ENCODE measurements at places on chromosomes 12 and 14.

- DNase-seq: no peak
These were observed 129.8 kb upstream of the CPM start for GRCh38 chr12:69062621-69063237.

DNA sequence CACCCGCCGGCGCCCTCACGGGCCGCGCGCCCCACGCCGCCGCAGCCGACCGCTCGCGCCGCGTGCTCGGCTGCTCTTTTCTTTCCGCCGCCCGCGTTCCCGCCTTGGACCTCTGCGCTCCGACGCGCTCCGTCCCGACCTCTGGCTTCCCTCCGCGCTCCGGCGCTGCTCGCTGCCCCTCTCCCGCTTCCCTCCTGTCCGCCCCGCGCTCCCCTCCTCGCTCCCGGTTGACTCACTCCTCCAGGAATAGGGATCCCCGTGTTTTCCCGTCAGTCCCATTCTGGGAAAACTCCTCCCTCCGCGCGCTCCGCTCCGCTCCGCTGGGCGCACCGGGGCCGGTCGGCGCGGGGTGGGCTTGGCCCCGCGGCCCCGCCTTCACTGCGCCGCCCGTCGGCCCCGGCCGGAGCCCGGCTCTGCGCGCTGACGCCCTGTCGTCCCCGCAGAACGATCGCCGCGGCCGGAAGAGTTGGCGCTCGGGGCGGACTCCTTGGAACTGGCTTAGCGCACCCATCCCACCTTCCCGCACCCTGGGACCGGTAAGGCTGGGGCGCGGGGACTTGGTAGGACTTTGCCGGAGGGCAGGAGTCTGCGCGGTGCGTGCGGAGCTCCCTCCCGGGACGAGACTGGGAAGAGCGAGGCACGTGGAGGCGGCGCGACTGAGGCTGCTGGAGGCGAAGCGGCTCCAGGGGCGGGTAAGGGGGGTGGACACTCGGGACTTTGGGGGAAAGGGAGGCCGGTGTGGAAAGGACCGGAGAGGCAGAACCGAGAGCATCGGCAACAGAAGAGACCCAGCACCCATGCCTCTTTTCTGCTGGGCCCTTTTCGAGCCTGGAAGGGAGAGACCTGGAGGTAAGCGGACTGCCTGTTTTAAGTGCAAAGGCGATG, 550 bp downstream of the TEAD4 start:
- no peak for DNase-seq

DNA sequence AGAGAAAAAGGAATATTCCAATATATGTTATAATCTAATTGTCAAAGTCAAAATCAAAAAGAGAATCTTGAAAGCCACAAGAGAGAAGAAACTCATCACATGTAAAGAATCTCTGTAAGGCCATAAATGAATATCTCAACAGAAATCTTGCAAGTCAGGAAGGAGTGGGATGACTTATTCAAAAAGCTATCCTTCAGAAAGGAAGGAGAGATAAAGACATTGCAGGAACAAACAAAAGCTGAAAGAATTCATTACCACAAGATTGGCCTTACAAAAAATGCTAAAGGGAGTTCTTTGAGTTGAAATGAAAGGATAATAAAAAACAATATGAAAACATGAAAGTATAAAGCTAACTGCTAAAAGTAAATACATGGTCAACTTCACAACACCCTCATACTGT, 286.8 kb downstream of the LRIG3 start:
- DNase-seq: no peak

GRCh38 chr12:104960464-104960863, 2.4 kb upstream of the SLC41A2 start:
- no peak for DNase-seq

DNA sequence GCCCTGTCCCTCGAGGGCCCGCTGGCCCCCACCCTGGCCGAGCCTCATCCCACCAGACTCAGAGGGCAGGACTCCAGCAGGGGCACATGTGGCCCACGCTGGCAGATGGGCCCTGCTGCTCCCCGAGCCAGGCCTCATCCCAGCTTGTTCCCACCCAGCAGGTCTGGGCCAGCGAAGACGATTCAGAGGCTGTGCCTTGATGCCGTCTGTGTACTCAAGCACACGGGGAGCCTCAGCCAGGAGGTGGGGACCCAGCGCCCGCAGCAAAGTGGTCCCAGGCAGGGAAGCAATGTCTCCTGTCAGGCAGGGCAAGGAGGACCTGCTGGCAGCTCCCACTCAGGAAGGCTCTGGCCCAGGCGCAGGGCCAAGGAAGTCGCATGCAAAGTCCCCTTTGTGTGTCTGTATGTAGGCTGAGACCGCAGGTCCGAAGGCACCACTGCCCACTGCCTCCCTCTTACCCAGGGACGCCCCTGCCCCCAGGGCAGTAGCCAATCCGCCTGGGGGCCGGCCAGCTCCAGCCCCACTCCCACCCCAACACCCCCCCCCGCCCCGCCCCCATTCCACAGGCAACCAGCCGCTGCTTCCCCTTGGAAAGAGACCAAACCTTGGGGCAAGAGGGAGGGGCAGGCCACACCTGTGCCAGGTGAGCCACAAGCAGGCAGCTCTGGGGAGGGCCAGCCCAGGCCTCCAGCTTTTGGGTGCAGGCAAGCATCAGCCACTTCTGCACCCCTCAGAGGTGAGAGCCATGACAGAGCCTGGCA, 9.4 kb downstream of the DEGS2 start:
- DNase-seq: no peak

Measured in stimulated activated CD8-positive, alpha-beta memory T cell treated with anti-CD3 and anti-CD28 coated beads, Interleukin-4, amount 100 ng/mL, for 4 hours (primary cell).